HT1080 (cell line): ENCODE measurements at places on chromosomes 4 and X. TPM values are rescaled to one million over a fixed set of nuclear protein-coding genes. Genes with fewer than 3 reads are reported as not detected.

POU3F4 gene
- not detected in 2 replicates for total RNA-seq

TMEM156 gene
- 5.4 and 8.4 TPM in 2 replicates for total RNA-seq

ZNF185 gene
- 12.2 and 16.2 TPM in 2 replicates for total RNA-seq

ABLIM2 gene
- 0.19 TPM in 1 of 2 replicates, not detected in the other for total RNA-seq

KLHL13 gene
- total RNA-seq = 3.9 and 7.8 TPM in 2 replicates

SGMS2 gene
- total RNA-seq = 13.8 and 20.8 TPM in 2 replicates

GAB1 gene
- 6.3 and 9.8 TPM in 2 replicates for total RNA-seq

MAD2L1 gene
- 110 and 204 TPM in 2 replicates for total RNA-seq

- peak; percentile 86 for DNase-seq
These were observed 237.8 kb upstream of the JADE1 start for GRCh38 chr4:128571747-128572146.

GRCh38 chrX:121558886-121559285 is 511.5 kb downstream of the GLUD2 start:
- no peak for DNase-seq

GRCh38 chr4:80070880-80071603 is 2.0 kb downstream of the ANTXR2 start:
- DNase-seq = no peak

GRCh38 chrX:102684772-102685520 is 27.3 kb upstream of the GPRASP2 start:
- no peak for DNase-seq

- DNase-seq = peak; percentile 9
These were observed 175.6 kb downstream of the FBXO8 start for GRCh38 chr4:174107746-174108354.

DNA sequence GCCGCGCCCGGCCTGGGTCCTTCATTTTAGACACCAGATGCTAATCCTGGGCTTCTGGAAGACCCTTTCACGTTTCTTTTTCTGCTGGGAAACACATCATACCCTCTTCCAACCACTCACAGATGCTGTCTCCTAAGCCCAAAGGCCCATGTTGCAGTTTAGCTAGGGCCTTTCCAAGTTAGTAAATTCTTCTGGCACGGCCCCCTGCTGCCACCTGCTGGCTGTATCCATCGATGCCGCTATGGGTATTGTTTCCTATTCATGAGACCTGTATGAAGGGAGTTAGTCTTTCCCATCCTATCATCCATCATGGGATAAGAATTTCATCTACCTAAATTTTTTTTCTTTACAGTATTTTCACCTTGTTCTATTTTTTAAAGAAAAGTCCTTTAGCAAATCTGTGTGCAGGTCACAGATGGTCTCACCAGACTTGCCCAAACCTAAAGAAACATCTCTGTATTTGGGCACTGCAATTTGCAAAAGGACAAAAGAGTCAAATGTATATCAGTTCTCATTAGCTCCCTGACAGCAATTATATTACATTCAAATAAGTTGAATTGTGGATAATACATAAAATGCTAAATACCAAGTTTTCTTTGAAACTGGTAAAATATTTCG is 37.8 kb upstream of the SLC9A7 start:
- peak; percentile 72 for DNase-seq

GRCh38 chr4:160981083-160981482 is 1182.7 kb downstream of the FSTL5 start:
- DNase-seq = no peak

DNA sequence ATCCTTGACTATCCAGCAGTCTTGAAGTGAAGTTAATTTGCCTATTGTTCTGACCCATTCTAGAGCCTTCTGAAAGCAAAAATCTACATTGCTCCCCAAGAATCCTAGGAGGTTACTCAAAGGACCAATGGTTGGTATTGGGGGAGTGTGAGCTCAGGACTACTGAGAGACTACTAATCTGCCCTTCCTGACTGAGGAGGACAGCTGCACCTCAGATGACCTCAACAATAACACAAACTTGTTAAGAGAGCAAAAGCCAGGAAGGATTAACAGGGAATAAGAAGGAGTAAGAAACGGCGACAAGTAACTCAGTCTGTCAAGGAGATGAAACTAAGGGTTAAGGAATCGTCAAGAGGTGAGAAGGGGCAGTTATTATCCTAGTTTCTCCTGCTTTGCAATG is 43.4 kb downstream of the IDS start:
- no peak for DNase-seq

GRCh38 chr4:168383510-168383909 is 65.0 kb upstream of the DDX60 start:
- no peak for DNase-seq

GRCh38 chr4:7705593-7705992 is 234.1 kb downstream of the AFAP1 start:
- DNase-seq = no peak

- no peak for DNase-seq
These were observed 59.6 kb upstream of the DHX15 start for GRCh38 chr4:24643774-24644520.

DNA sequence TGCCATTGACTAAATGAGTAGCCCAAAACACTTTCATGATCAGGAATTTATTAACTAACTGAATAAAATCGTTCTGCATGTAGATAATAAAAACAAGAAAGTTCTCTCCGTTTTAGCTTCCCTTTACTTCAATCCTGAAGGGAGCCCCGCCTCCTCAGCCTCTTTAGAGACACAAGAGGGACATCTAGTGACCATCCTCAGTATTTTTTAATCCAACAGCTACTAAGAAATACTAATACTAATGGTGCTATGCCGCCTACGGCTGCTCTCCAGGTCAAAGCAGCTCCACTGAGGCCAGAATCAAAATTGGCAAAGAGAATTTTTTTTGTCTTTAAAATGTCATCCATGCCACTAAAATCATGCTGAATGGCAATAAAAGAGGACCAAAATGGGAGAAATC is 3.2 kb upstream of the PCDH19 start:
- DNase-seq = peak; percentile 22

DNA sequence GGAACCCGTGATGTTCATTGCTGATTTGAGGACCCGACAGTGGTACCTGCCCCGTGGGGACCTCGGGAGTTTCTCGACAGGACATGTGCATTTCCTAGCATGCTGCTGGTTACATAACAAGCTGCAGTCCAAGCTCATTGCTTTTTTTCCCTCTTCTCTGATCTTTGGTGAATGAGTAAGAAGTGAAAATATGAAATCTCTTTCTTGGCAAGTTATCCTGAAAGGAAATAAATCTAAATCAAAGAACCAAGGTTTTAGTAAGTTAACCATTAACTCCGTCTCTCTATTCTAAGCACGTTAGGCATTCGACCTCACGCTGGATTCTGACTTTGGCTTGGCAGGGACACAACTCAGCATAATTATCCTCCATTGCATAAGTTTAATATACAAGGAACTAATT is 86.6 kb downstream of the STK32B start:
- DNase-seq = no peak

DNA sequence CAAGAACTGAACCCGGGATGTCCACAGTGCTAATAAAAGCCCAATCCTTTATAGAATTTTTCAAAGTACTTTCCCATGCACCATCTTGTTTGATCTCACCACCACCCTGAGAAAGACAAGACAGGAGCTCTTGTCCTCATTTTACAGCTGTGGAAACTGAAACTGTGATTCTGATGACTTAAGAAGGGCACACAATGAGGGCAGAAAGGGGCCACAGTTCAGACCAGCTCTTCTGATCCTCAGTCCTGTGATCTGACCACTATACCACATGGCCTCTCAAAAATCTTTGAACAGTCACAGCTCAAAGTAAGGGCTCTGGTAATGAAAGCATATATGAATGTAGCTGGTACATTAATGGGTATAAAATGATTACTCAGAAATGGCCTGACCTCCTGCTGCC is 127.3 kb upstream of the CPEB2 start:
- DNase-seq = no peak

GRCh38 chr4:30825008-30825770 is 105.0 kb downstream of the PCDH7 start:
- DNase-seq = peak; percentile 30

DNA sequence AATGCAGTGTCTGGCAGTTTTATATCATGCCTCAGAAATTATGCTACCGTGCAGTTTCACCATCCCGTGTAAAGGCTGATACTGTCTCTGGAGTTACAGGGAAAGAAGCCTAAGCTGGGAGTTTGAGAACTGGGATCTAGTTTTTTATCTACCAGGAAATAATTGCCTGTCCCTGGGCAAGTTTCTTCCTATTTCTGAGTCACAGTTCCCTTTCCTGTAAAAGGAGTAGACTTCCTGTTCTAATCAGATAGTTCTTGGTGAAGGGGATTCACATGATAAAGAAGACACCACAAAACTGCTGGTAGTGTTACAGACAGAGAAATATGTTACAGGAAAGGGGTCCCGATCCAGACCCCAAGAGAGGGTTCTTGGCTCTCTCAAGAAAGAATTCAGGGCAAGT is 17.1 kb downstream of the HERC3 start:
- DNase-seq = peak; percentile 32

- no peak for DNase-seq
These were observed 60.2 kb upstream of the PNPLA4 start for GRCh38 chrX:7987160-7988012.

- DNase-seq = no peak
These were observed 288.4 kb upstream of the NRK start for GRCh38 chrX:105533951-105534350.

GRCh38 chr4:73028621-73029020 is 40.9 kb downstream of the COX18 start:
- DNase-seq = no peak

DNA sequence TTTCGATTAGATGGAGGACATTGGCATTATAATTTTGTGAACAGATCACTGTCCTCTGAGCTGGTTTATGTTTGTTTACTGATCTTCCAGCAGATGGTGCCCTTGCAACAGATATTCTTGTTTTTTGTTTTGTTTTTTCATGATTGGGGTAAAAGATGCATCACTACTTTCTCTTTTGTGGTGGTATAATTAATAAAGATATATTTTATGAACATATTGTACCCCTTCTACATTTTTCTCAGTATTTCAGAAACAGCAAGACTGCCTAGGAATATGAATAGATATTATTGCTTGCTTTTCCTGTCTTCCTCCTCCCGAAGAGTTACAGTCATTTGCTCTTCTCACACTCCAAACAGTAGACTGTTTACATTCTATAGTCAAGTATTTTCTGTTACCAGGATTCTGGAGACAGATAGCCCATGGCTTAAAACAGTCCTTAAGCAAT is 905.2 kb downstream of the TRAM1L1 start:
- DNase-seq = peak; percentile 6

- DNase-seq = peak; percentile 75
These were observed 23.2 kb upstream of the MXD4 start for GRCh38 chr4:2284934-2285612.

- peak; percentile 27 for DNase-seq
These were observed 16.3 kb downstream of the MAML3 start for GRCh38 chr4:140137671-140138070.

GRCh38 chr4:20480165-20480947 is 219.9 kb upstream of the PACRGL start:
- no peak for DNase-seq

DNA sequence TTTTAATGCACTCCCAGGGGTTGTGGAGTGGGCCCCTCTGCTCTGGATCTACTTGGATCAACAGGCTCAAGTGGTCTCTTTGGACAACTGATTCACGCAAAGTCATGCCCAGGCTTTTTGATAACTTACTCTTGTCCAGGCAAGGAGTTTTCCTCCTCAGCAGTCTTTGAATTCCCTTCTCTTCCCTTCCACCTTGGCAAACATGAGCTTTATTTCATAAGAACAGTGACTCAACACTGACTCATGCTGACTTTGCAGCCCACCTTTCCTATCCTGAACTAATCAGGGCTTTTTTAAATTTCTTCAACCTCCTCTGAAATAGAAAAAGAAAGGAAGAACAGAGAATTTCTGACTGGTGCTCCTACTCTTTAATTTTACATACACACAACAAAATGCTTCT is 132.1 kb upstream of the LDB2 start:
- peak; percentile 97 for DNase-seq

DNA sequence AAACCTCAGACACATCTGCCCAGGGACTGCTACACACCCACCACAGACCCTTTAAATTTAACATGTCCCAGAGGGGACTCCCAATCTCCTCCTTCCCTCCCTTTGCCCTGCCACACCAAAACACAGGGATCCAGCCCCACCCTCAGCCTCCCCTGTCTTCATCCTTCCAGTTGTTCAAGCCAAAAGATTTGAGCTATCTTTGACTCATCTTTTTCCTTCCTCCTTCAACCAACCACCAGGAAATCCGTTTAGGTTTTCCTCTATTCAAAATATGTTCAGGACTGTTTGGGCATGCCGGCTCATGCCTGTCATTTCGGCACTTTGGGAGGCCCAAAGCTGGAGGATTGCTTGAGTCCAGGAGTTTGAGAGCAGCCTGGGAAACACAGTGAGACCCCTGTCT is 6.9 kb upstream of the STK32B start:
- DNase-seq = no peak
